ENCODE measurements at places on chromosomes 12 and 14.
A peak's percentile ranks its signal among the peaks of the same experiment; 100 is the strongest.

GRCh38 chr12:85279449-85280164, 413 bp upstream of the ALX1 start:
- DNase-seq: no peak

- no peak for DNase-seq
Measured at GRCh38 chr12:105474672-105475071, 144.2 kb downstream of the C12orf75 start.

- DNase-seq: no peak
Measured at GRCh38 chr12:80226576-80226975, 127.2 kb downstream of the OTOGL start.

DNA sequence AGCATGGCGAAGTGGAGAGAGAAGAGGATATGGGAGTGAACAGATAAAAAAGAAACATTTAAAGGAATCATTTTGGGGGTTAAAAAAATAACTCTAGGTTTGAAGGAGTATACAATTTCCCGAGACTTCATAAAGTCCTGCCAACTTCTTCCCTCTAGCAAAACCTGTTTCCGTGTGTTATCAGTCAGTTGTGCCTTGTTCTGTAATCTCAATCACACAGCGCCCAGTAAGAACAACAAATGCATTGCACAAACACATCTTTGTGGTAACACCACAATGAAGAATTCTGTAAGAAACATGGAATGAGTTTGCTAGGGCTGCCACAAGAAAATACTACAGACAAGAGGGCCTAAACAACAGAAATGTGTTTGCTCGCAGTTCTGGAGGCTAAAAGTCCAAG, 144.7 kb upstream of the FUT8 start:
- no peak for DNase-seq

DNA sequence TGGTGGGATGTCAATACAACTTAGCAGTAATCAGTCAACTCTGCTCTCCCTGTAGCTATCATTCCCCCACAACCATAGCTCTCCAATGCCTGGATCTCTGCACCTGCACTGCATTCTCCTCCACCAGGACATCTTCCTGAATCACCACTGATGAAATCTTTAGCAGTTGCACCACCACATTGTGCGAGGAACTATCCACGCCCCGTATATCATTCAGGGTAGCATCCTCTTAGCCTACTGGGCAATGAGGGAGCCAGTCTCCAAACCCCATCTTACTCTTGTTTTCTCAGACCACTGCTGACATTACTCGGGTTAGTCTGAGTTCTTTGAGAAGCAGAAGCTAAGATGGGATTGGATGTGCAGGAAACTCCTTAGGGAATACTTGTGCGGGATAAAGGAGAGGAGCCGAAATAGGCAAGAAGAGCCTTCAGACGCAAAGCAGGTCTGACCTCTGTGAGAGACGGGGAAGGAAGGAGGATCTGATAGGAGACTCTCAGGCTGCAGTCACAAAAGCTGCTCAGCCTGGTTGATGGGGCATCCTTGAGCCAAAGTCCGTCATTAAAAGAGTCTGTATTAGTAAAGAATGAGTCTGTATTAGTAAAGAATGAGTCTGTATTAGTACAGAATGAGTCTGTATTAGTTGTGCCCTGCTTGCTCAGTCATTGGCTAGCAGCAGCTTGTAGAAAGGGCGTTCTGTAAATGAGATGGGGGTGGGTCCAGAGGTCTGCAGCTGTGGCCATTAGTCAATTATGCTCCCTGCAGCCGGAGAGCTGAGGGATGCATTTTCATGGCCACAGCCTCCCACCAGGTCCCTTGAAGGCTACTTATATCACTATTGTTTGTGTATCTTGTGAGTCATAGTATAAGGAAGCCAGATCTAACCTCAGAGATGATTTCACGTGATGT, 49.6 kb upstream of the RASSF3 start:
- no peak for DNase-seq

DNA sequence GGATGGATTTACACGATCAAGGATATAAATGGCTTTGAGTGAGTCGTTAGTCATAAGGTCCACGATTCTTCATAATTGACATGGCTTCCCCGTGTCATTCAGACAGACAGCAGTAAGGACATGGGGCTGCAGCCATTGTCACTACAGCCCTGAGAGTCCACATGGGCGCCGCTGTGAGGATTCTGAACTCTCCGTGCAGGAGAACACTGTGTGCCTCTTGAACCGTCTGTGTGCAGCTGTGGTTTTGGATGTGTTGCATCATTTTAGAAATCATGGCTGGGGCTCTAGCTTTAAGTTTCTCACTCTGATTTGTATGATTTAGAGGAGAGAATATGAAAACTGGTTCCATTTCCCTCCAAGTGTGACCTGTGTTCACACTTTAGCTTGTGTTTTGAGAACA, 47.2 kb downstream of the NPAS3 start:
- DNase-seq: no peak

- no peak for DNase-seq
Measured at GRCh38 chr14:98136012-98136789, 1135.8 kb downstream of the BCL11B start.

- no peak for DNase-seq
Measured at GRCh38 chr12:12068751-12069150, 2.0 kb upstream of the BCL2L14 start.

GRCh38 chr12:111816065-111816615, 25.9 kb upstream of the MAPKAPK5 start:
- DNase-seq: no peak

- DNase-seq: no peak
Measured at GRCh38 chr14:89504602-89505313, 87.7 kb upstream of the FOXN3 start.

GRCh38 chr12:47188576-47189441, 109.0 kb upstream of the AMIGO2 start:
- no peak for DNase-seq

- DNase-seq: no peak
Measured at GRCh38 chr12:90235642-90236041, 527.0 kb upstream of the ATP2B1 start.

- no peak for DNase-seq
Measured at GRCh38 chr12:15526033-15526432, 203.7 kb downstream of the PTPRO start.

DNA sequence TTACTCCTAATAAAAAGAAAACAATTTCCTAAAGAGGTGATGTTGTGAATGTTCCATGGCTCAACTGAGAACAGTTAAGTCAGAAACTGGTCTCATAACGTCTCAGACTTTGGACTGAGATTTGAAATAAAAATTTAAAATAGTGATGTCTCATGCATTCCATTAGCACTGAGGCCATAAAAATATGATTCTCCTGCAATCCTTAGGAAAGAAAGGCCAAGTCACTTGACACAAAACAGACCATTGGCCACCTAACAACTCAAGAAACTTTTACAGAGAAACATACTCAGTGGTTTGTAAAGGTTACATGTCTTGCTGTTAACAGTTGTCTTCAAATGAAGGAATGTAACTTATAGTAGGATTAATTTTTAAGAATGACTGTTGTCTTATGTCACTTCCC, 58.1 kb downstream of the STAB2 start:
- no peak for DNase-seq

- no peak for DNase-seq
Measured at GRCh38 chr14:90184571-90185266, 71.6 kb upstream of the PSMC1 start.

- no peak for DNase-seq
Measured at GRCh38 chr12:51393676-51394545, 2.7 kb upstream of the GALNT6 start.

- peak; percentile 16 for DNase-seq
Measured at GRCh38 chr12:122969676-122970075, 3.4 kb upstream of the ABCB9 start.

DNA sequence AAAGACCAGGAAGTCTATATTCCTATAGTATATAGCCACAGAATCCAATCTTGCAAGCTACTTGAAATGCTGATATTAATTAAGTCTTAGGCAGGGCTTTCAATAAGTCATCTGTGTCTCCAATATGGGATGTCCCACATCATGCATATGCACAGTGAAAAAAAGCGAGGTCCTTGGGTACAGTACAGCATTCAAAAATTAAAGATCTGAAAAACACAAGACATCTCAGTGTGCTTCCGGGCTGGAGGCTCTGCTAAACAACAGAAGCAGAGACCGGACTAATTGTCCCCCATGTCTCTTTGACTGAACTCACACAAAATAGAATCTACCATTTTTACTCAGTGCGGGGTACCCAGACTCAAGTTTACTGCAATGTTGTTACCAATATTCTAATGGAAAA, 156.0 kb downstream of the DAD1 start:
- DNase-seq: no peak

GRCh38 chr14:36817071-36817930, 155.6 kb downstream of the PAX9 start:
- no peak for DNase-seq

- DNase-seq: no peak
Measured at GRCh38 chr12:25156061-25156460, 38.9 kb downstream of the DNAI7 start.

DNA sequence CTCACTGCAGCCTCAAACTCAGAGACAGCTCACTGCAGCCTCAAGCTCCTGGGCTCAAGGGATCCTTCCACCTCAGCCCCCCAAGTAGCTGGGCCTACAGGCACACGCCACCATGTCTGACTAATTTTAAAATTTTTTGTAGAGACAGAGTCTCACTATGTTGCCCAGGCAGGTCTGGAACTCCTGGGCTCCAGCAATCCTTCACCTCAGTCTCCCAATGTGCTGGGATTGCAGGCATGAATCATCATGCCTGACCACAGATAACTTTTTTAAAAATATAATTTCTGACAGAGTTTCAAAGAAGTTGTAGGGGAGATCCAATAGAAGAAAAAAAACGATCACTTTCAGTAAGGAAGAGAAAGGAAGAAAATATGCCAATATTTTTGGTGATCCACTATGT, 189.7 kb upstream of the CDKN3 start:
- no peak for DNase-seq

GRCh38 chr14:36626151-36626550, 35.5 kb upstream of the PAX9 start:
- DNase-seq: no peak

DNA sequence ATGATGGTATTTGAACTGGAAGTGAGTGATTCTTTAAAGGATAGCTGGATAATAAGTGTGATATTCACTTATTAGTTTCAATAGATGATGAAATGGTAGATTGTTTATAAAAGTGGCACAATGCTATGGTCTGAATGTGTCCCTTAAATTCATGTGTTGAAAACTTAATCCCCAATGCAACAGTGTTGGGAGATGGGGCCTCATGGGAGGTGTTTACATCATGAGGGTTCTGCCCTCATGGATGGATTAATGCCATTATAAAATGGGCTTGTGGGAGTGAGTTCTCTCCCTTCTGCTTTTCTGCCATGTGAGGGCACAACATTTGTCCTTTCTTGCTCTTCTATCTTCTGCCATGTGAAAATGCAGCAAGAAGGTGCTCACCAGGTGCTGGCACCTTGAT, 134.0 kb downstream of the SLC38A1 start:
- DNase-seq: no peak

DNA sequence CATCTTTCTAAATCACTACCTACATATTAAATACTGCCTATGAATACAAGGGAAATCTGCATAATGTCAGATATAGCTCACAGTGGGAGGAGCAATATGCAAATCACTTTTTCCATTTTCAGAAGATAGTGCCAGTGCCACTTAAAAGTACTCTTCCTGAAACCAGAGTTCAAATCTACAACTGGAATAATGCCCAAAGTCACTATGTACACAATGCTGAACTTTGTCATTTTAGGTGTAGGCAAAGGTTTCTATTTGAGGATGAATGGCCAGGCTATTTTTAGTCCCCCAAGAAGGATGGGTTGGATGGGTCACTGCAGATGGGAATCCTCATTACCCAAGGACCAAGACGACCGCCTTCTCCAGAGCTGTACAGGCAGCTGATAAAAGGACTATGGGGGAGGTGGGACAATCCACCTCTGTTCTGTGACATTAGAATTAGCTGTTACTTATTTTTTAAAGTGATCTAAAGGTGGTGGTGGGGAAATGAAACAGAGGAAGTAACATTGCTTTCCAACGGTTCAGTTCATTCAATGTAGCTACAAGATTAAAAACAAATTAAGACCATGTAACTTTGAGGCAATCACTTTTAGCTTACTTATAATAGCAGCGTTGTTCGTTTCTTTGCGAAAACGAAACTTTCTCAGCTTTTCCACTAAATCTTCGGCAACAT, 5.6 kb downstream of the GMFB start:
- DNase-seq: no peak

- no peak for DNase-seq
Measured at GRCh38 chr12:14379508-14379907, 14.0 kb downstream of the ATF7IP start.

- DNase-seq: no peak
Measured at GRCh38 chr14:85575617-85575898, 45.6 kb downstream of the FLRT2 start.

- peak; percentile 81 for DNase-seq
Measured at GRCh38 chr12:3604748-3605586, 114.0 kb downstream of the PRMT8 start.

DNA sequence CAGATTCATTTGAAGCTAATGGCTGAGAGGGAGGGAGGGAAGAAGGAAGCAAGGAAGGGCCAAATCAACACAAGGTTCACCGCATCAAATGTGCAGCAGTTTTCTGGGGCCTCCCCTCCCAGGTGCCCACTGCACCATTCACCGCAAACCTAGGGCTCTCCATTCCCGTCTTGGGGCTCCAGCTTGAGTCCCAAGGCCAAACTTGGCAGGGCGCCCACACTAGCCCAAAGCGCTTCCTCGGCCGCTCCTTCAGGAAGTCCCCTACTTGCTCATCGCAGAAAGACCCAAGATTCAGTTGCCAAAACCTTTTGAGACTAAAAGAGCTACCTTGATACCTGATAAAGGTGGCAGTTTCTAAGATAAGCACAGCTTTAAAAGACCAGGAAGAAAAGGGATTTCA, 140.5 kb upstream of the FKBP4 start:
- no peak for DNase-seq

DNA sequence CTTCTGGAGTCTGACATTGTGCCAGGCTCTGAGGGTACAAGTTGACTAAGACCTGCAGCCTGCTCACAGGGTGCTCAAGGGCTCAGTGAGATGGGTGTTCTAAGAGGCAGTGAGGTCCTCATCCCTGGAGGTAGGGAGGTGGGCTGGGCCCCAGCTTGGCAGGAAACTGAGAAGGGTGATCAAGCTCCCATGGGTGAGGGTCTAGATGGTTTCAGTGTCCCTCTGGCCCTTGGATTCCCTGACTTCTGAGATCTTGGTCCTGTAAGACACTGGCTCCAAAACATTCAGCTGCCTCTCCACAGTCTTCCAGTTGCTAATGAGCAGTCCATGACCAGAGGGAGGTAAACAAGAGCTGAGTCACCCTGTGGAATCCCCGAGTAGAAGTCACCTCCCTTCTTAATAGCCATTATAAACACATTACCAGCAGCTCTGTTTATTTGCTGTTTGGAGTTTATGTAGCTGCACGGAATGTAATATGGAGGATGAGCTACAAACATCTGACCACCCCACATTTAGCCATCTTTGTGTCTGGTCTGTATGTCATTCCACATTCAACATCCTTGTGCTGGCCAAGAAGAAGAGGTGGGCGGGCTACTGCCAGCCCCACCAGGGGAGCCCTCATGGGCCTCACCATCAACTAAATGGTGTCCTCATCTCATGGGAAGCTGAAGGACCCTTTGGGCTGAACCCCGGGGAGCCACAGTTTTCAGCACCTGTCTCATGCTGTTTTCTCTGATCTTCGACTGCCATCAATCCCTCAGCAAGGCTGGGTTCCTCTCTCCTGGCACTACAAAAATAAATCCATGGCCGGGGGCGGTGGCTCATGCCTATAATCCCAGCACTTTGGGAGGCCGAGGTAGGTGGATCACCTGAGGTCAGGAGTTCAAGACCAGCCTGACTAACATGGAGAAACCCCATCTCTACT, 37.2 kb upstream of the BDKRB2 start:
- DNase-seq: no peak

GRCh38 chr12:71684081-71684480, 1.8 kb upstream of the TMEM19 start:
- DNase-seq: no peak

All from NCI-H1694 (cell line).